ENCODE measurements at places on chromosomes 12 and 14.

DNA sequence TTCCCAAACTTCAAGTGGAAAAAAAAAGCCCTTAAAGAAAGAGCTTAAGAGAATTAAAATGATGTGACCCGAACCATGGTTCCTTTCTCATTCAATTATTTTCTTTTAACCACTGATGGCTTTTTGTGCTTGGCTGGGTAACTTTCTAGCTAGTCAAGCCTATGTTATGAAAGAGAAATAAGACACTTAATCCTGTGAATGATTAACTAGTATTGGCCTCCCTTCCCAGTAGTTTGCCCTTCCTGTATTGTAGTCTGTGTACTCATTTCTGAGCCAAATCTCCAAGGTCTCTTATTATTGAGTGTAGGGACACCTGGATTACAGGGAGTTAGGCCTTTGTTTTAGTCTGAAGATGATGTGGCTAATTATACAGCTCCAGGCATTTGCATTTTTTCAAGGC, 353.0 kb downstream of the RAD51B start:
- no peaks in the 10 kb centered on the region for H3K4me1 ChIP-seq
- no peak for DNase-seq
- H3K27ac ChIP-seq: no peak overlapping the region
- no peak overlapping the region for H3K4me3 ChIP-seq
- H3K27me3 ChIP-seq: no peaks in the 10 kb centered on the region

- no peak for DNase-seq
- H3K27ac ChIP-seq: no peak overlapping the region
- H3K27me3 ChIP-seq: no peaks in the 10 kb centered on the region
- no peaks in the 10 kb centered on the region for H3K4me1 ChIP-seq
- no peaks in the 10 kb centered on the region for H3K36me3 ChIP-seq
Measured at GRCh38 chr12:91902860-91903683, 242.6 kb downstream of the BTG1 start.

DNA sequence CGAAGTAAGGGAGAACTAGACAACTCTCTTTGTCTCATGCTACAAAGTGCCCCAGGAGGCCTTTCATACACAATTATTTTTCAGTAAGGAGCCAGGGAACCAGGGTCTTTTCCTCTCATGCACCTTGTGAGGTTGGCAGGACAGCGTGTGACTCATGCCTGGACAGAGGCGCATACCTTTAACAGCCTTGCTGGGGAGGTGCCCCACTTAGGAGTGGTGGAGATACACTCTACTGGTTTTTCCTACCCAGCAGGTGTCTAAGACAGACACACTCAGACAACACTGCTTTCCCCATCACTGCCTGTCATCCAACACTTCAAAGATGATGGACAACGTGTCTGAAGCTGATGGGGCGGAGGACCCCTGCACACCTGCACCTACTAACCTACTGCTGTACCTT, 49.1 kb downstream of the B4GALNT3 start:
- H3K36me3 ChIP-seq: no peaks in the 10 kb centered on the region
- no peak for DNase-seq
- no peaks in the 10 kb centered on the region for H3K27me3 ChIP-seq
- H3K4me1 ChIP-seq: peaks cover under 1% of the 10 kb centered on the region

DNA sequence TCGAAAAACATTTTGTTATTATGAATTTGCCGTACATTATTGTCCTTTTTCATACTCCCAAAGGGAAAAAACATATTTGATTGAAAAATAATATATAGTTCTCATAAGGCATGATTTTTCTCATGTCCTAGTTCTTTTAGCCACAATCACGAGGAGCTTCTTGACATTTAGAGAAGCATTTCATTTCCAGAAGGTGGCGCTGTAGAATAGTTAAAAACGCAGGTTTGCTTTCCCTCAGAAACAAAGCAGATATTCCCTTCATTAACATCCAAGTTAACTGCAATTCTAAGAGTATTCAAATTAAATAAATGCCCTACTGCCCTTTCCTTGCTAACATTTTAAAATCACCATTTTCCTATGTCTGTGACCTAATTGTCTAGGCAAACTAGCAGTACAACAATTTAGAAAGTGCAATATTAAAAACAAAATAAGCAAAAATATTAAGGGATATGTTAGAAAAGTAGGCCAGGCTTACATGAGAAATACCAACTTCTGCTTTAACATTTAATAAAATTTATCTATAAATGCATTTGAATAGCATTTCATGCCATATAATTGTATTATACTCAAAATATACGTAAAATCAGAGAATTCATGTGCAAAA, 10.9 kb upstream of the PIK3C2G start:
- DNase-seq: no peak
- no peaks in the 10 kb centered on the region for H3K27me3 ChIP-seq
- H3K4me1 ChIP-seq: no peaks in the 10 kb centered on the region
- no peaks in the 10 kb centered on the region for H3K36me3 ChIP-seq
- no peak overlapping the region for H3K27ac ChIP-seq

- H3K27me3 ChIP-seq: no peaks in the 10 kb centered on the region
- H3K27ac ChIP-seq: no peak overlapping the region
- DNase-seq: no peak
- no peaks in the 10 kb centered on the region for H3K4me1 ChIP-seq
Measured at GRCh38 chr12:124633365-124634362, 66.3 kb upstream of the NCOR2 start.

GRCh38 chr12:49959685-49960473, 1.8 kb upstream of the AQP5 start:
- H3K36me3 ChIP-seq: no peaks in the 10 kb centered on the region
- H3K27me3 ChIP-seq: no peaks in the 10 kb centered on the region
- DNase-seq: no peak
- H3K4me1 ChIP-seq: peaks cover 25% of the 10 kb centered on the region

GRCh38 chr12:94133964-94134795, 14.2 kb upstream of the PLXNC1 start:
- DNase-seq: no peak
- no peak overlapping the region for H3K4me3 ChIP-seq
- H3K27me3 ChIP-seq: no peaks in the 10 kb centered on the region
- no peaks in the 10 kb centered on the region for H3K4me1 ChIP-seq

DNA sequence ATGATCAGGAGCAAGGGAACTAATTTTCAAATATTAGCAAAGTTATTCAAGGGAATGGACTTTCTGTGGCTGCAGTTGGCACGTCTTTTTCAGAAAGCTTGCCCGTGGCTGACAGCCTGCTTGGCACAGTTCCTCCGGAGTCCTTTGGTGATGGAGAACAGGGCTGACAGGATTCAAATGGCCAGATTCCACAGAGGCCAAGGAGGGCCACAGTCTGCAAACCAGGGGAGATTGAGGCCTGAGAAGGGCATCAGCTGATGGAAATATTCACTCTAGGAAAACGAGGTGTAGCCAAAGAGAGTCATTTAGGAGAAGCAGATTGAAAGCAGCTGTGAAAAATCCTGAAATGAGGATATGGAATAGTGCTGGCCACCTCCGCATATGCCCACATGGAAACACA, 178.3 kb downstream of the EMP1 start:
- DNase-seq: no peak
- H3K27ac ChIP-seq: no peak overlapping the region
- no peaks in the 10 kb centered on the region for H3K36me3 ChIP-seq
- H3K27me3 ChIP-seq: no peaks in the 10 kb centered on the region
- no peaks in the 10 kb centered on the region for H3K4me1 ChIP-seq
- H3K4me3 ChIP-seq: no peak overlapping the region

GRCh38 chr12:120537856-120538220, 3.7 kb downstream of the RNF10 start:
- no peaks in the 10 kb centered on the region for H3K27me3 ChIP-seq
- DNase-seq: no peak
- H3K36me3 ChIP-seq: no peaks in the 10 kb centered on the region
- peak overlapping the region; percentile 86 for H3K27ac ChIP-seq
- peak overlapping the region; percentile 83 for H3K4me3 ChIP-seq

DNA sequence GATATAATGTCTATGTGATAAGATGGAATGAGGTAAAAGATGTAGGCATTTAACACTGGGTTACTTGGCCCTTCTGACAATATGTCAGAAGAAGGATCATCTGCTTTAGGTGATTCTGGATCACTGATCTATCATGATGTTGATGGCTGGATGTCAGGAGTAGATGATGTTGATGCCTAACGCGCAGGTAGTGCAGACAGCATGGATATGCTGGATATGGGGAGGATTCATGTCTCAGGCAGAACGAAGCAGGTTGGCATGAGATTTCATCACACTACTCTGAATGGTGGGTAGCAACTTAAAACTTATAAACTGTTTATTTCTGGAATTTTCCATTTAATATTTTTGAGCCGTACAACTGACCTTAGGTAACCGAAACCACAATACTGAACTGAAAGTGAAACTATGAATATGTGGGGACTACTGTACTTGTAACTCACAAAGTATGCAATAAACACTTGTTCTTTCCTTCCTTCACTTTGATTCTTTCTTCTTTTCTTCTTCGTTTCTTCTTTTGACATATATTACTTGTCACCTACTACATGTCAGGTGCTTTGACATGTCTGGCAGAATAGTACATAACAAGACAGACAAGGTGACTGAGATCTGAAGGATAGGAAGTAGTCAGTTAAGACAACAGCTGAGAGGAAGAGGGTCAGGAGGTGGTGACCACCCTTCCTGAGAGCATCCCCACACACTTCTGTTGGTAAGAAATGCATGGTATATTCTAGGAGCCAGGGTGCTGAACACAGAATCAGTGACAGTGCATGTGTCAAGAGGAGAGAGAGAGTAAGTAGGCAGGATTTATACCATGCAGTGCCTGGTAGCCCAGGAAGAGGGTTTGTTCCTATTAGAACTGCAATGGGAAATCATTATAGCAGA, 238.8 kb downstream of the PPFIA2 start:
- H3K27ac ChIP-seq: no peak overlapping the region
- no peaks in the 10 kb centered on the region for H3K36me3 ChIP-seq
- no peaks in the 10 kb centered on the region for H3K27me3 ChIP-seq
- H3K4me1 ChIP-seq: no peaks in the 10 kb centered on the region
